SK-MEL-5 (cell line): ENCODE measurements at places on chromosomes 6 and 20. TPM values are rescaled to one million over a fixed set of nuclear protein-coding genes. Genes with fewer than 3 reads are reported as not detected.

PNLDC1 gene
- total RNA-seq, result 0.05 TPM in 1 of 2 replicates, not detected in the other

ZBTB9 gene
- total RNA-seq, result 7.2 and 7.7 TPM in 2 replicates

FGD2 gene
- total RNA-seq, result 0.08 TPM in 1 of 2 replicates, not detected in the other

DNAH8 gene
- total RNA-seq, result under 0.01 TPM in 1 of 2 replicates, not detected in the other

ZBTB12 gene
- 1.3 and 2.2 TPM in 2 replicates for total RNA-seq

SIGLEC1 gene
- not detected in 2 replicates for total RNA-seq

LYRM4 gene
- 76.9 and 89.7 TPM in 2 replicates for total RNA-seq

DNA sequence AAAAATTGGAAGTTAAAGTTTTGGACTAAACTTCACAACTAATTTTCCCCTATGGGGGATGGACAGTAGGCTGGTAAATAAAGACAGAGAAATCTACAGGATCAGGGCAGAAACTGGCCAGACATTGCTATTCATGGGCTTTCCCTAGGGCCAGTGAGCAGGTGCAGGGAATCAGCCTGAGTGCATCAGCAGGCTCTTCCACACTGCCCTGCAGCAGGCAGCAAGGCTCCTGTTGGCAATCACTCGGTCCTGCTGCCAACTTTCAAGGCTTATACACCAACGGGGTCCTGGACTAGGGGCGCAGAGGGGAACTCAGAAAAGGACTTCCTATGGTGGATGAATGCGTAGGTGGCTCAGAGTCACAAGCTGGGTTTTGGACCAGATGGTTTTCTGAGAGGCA is 59.8 kb upstream of the NHSL1 start:
- DNase-seq, result no peak

GRCh38 chr6:19320111-19320581 is 517.0 kb upstream of the ID4 start:
- peak; percentile 90 for DNase-seq

- DNase-seq, result no peak
These were observed 425.4 kb upstream of the RNF217 start for GRCh38 chr6:124536842-124537191.

GRCh38 chr6:21164768-21165326 is 428.7 kb upstream of the SOX4 start:
- DNase-seq, result peak; percentile 52

DNA sequence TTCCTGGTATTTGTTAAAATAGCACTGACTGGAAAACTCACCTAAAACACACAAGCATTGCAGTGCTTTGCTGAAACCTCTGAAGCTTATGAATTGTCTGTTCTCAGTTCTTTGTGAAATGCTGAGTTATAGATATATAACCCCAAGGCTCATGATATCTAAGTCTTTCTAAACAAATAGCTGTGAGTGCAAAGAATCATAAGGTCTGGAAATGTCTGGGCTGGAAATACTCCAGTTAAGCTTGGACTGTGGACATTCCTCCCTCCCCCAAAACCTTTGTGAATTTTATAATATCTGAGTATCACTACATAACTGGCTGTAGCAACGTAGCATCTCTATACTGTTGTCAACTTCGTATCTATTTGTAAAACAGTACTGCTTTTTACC is 69.1 kb downstream of the CBLN4 start:
- DNase-seq, result no peak

DNA sequence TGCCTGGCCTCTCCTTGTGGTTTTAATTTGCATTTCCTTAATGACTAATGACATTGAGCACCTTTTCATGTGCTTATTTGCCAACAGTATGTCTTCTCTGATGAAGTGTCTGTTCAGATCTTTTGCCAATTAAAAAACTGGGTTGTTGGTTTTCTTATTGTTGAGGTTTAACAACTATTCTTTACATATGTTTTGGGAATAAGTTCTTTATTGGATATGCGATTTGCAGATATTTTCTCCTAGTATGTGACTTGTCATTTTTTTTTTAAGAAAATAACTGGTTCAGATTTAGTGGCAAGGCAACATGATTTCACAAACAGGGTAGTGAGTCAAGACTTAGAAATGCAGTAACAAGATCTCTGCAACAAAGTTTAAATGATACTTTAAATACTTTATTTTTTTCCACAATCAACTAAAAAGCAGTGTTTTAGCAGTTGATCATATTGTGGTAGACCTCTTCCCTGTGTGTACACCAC is 67.8 kb downstream of the TIAM2 start:
- DNase-seq, result no peak

GRCh38 chr6:52065621-52066020 is 21.8 kb downstream of the PKHD1 start:
- DNase-seq, result no peak

DNA sequence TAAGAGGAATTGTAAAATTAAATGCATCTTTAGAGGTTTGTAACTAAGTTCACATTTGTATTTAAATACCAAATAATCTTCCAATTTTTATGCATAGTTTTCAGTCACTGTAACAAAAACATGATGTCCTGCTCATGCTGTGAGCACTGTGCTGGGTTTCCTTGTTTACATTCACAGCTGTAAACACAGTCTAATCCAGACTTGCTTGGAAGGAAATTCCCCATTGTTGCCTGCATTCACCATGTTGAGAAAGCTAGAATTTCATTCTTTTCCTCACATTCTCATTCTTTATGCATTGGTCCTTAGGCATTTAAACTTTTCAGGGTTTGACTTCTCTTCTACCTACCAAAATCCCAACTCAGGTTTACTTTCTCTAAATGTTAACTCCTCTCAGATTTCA is 242.0 kb upstream of the TBX18 start:
- no peak for DNase-seq

DNA sequence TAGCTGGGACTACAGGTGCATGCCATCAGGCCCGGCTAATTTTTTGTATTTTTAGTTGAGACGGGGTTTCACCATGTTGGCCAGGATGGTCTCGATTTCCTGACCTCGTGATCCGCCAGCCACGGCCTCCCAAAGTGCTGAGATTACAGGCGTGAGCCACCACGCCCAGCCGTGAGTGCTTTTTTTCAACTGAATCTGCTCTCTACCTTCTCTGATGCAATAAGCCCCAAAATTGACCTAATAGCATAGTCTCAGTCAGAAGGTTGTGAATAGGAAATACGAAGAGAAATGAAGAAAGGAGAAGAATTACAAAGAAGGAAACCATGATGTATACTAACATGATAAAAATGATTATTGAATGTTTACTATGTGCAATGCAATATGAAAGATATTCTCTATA is 33.2 kb downstream of the BEND6 start:
- DNase-seq, result no peak

DNA sequence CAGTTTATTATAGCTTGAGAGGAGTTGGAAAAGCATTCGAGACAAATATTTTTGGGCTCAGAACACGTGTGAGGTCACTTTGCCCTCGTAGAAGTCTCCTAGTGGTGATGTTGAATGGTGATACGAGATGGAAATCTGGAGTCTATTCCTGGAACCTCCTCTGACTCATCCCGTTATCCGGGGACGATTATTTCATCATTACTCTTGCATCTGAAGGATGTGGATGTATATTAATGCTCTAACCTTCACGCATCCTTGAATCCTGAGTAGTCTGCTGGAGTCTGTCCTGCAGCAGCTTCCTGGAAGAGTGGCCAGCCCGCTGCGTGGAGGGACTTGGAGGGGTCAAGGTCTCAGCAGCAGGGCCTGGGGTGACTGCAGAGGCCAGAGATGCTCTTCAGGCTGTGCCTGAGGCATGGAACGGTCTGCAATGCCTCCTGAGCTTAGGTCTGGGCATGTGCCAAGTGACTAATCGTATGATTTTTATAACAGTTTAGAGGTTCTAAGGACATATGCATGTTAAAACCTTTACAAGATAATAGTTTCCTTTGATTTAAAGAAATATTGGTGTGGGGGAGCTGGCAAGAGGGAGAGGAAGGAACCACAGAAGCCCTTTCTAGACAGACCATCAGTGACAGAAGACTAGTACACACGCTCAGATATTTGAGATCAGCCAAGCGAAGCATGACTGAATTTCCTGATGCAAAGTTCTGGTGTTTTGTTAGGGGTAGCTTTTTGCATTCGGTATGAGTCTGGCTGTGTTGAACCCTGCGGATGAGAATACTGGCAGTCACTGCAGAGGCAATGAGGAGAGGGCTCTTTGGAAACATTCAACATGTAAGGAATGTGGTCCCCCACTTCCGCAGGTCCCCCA is 400.2 kb downstream of the QKI start:
- no peak for DNase-seq

DNA sequence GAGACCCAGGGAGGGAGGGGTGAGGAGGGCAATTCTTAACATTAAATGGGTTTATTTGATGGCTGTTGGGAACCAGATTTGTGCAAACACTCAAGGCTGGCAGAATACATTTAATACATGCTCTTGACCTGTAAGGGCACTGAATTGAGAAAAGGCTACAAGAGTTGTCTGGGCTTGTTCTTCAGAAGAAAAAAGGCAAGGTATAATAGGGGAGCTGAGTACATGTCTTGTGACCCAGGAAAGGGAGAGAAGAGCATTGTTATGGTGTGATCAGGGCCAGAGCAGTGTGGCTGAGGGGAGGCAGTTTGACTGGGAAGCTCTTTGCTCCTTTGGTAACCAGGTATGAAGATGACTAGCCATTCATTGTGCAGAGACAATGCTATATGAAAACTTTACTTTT is 18.9 kb downstream of the KLHL31 start:
- no peak for DNase-seq

DNA sequence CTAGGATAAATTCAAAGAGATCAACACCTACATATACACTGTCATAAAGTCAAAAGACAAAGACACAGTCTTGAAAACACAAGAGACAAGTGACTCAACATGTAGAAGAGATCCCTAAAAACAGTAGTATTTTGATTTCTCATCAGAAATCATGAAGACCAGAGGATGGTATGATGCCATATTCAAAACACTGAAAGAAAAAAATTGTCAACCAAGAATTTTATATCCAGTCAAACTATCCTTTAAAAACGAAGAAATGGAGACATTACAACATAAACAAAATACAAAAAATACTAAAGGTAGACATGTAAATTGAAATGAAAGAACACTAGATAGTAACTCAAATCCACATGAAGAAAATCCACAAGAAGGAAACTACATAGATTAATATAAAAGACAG is 27.3 kb upstream of the HBS1L start:
- DNase-seq, result no peak

GRCh38 chr6:108588586-108588985 is 27.9 kb downstream of the FOXO3 start:
- DNase-seq, result no peak

DNA sequence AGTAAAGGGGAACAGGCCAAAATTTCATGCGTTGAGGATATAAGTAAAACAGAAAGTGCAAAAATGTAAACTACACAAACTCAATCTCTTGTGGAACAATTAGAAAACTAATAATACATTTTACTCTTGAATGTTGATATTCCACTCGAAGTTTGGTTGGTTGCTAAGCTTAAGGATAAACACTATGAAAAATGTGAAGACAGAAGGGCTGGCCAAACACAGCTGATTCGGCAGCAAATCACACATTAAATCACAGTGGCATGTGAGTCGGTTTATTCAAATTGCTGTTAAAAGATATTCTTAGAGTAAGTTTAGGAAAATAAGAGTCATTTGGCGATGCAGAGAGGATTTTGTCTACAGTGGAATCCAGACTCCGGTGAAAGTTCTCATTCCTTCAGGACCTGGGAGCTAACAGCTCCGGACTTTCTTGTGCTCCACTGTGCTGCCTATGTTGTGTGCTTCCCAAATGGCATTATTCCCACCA is 1.4 kb upstream of the EPM2A start:
- no peak for DNase-seq

DNA sequence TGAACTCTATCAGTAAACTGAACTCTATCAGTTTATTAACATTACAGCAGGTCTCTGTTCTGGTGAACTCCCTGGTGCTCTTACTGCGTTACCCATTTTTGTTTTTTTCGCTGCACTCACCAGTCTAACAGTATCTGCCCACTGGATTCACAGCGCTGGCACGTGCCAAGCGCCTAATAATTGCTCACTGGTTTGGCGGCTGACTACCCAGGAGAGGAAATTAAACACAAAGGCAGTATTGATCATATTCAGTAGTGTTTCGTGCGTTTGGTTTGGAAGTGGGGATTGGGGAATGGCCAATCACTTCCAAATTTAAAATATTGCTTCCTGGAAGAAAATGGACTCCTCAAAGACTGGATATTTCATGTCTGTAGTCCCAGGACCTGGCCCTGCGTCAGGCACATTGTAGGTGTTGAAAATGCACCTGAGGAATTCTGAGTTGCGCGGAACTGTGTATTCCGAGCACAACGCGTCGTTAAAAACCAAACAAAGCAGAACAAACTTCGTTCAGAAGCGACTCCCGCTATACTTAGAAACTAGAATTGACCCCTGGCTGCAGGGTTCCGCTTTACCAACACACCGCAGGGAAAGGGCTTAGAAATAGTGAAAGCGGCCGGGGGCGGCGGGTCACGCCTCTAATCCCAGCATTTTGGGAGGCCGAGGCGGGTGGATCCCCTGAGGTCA is 1.1 kb upstream of the RPS12 start:
- DNase-seq, result peak; percentile 68

DNA sequence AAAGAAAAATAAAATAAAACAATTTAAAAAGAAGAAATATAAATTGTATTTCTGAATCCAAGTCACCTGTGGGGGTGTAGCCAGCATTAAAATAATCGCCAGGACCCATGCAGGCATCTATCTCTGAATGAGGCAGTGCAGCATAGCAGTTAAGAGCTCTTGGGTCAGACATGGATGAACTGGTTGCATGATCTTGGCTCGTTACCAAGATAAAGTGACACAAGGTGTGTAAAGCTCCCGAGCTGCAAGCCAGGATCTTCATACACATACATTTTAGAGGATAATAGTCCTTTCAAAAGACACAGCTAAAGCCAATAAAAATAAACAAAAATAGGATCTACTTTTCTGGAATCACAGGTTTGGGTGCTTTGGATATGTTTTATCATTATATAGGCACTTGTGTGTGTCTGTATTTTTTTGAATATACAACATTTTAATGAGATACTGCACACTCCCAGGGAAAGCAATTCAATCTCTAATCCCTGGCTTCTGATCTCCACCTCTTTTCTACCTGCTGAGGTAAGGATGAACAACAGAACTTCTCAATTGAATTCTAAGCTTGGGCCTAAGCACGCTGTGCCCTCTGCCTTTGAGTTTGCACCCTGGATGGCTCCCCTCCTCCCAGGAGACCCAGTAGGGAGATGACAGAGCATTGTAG is 8.9 kb downstream of the TRIM10 start:
- DNase-seq, result no peak

DNA sequence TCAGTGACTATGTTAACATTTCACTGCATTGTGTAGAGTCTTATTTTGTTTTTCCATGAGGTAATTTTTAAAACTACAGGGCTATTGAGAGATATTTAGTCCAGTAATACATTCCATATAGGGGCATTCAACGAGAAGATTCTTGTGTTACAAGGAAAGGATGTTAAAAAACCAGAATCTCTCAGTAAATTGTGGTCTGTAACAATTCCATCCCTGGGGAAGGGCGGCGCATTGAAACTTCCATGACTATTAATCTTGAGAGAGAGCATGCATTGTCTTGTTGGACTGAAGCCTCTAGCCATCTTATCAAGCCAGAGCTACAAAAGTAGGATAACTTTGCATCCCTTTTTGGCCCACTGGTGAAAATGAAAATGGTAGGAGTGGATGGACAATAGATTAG is 119.7 kb downstream of the BCKDHB start:
- DNase-seq, result no peak

- no peak for DNase-seq
These were observed 21.3 kb downstream of the BLTP3A start for GRCh38 chr6:34813028-34813713.

- peak; percentile 71 for DNase-seq
These were observed at the start of gene SLC22A23 for GRCh38 chr6:3456898-3457709. SLC22A23 (minus strand) TSS chr6:3457050; CDS start chr6:3456559, 491 bp downstream.

GRCh38 chr20:51854921-51855320 is 52.6 kb upstream of the SALL4 start:
- DNase-seq, result no peak
